Thymus (tissue), 14 donors: ENCODE measurements at places on chromosomes 11 and 22.

- DNase-seq = no peak
Observed at GRCh38 chr11:74171997-74172396, 908 bp downstream of the PPME1 start.

GRCh38 chr11:64834723-64835615 is 9.5 kb downstream of the CDC42BPG start:
- DNase-seq = no peak

- DNase-seq = no peak
Observed at GRCh38 chr22:29259253-29259899, 8.4 kb downstream of the RHBDD3 start.

- no peak for DNase-seq
Observed at GRCh38 chr11:285021-285893, 3.7 kb upstream of the PGGHG start.

DNA sequence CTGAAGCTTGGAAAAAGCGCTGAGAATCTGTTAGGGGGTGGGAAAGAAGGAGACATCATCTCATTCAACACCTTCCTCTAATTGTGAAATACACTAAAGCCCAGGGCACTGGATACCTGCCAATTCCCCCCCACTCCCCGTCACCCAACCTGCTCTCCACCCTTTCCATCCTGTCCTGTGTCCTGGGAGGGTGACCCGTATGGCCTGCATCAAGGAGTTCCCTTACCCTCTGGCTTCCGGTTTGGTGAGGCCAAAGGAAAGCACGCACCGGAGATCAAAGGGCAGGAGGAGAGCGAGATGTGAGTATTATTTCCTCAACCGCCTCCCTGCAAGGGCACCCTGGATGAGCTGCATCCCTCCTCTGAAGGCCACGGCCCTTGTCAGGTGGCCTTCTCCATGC is 65.0 kb upstream of the PTPRJ start:
- no peak for DNase-seq

DNA sequence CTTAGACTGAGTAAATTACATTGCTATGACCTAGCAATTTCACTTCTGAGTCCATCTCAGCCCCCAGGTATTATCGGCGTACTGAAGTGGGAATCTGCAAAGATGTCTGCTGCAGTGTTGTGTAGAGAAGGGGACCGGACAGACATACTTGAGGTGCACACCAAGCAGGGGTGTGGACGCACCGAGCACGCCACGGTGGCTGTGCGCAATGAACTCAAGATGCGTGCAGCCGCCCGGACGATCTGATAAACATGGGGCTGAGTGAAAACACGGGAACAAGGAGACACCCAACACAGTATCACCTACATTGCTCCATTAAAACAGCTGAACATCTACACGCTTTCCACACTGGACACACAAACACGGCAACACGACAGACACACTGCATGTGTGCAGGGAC is 454.3 kb downstream of the OPCML start:
- no peak for DNase-seq
